ENCODE measurements at places on chromosomes 13 and 19. TPM values are rescaled to one million over a fixed set of nuclear protein-coding genes. Genes with fewer than 3 reads are reported as not detected.

- DNase-seq = peak; percentile 83
Measured at GRCh38 chr13:30112602-30113435, 194.5 kb downstream of the KATNAL1 start.

ZNF729 gene
- 4.3 TPM for total RNA-seq

DNA sequence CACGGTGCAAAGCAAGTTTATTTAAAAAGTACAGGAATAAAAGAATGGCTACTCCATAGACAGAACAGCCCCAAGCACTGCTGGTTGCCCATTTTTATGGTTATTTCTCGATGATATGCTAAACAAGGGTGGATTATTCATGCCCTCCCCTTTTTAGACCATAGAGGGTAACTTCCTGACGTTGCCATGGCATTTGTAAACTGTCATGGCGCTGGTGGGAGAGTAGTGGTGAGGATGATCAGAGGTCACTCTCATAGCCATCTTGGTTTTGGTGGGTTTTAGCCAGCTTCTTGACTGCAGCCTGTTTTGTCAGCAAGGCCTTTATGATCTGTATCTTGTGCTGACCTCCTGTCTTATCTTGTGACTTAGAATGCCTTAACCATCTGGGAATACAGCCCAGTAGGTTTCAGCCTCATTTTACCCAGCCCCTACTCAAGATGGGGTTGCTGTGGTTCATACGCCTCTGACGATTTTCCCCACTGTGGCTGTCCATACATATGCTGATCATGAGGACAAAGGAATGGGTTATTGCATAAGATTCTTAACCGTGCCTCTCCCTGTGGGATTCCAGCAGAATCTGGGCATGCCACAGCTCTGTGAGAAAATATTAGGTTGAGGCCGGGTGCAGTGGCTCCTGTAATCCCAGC, 36.9 kb upstream of the ZNF507 start:
- DNase-seq = no peak

SIGLEC12 gene
- not detected for total RNA-seq

PODNL1 gene
- total RNA-seq = 14.6 TPM

DNA sequence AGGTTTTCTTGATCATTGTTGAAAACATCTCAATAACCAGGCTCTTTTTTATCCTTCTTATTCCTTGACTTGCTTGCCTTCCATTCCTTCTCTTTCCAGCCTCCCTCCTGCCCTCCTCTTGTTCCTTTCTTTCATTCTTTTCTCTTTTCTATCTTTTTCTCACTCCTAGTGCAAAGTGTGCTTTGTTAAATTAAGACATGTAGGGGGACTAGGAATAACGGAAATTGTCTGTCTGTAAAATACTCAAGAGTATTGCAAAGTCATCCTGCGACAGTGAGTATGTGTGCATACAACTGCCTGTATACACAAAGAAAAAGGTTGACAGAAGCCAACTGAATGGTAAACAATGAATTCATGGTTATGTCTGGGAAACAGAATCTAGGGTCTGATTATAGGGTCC, 70.1 kb downstream of the LRRC63 start:
- DNase-seq = no peak

GRCh38 chr13:96428911-96429310, 339.0 kb downstream of the HS6ST3 start:
- no peak for DNase-seq

LILRA6 gene
- total RNA-seq = 1.5 TPM

COL5A3 gene
- 7.0 TPM for total RNA-seq

GRCh38 chr13:25179832-25180774, 8.0 kb upstream of the AMER2 start:
- no peak for DNase-seq
